ENCODE measurements at places on chromosomes 2 and 18.

GRCh38 chr2:99425022-99425421, 64.8 kb downstream of the REV1 start:
- DNase-seq: no peak

- no peak for DNase-seq
These were observed 7.1 kb downstream of the PKDCC start for GRCh38 chr2:42054714-42055430.

- no peak for DNase-seq
These were observed 3.4 kb upstream of the EVA1A start for GRCh38 chr2:75564026-75564688.

DNA sequence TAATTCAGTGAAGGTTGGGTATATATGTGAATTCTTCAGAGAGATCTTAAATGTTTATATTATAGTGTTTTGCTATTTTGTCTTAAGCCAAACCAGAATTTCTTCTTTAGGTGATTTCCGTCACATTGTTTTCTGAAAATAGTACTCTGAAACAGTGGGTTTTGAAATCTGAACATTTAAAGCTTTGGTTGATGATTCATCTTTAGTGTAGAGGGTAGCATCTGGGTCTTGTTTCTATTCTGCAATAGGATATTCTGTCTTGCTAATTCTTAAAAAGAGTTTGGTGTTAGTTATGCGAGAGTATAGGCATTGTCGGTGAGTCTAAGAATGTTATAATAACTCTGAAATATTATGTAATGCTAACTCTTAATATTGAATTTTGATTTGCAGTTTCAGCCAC, 69.6 kb upstream of the FAM237A start:
- DNase-seq: no peak

DNA sequence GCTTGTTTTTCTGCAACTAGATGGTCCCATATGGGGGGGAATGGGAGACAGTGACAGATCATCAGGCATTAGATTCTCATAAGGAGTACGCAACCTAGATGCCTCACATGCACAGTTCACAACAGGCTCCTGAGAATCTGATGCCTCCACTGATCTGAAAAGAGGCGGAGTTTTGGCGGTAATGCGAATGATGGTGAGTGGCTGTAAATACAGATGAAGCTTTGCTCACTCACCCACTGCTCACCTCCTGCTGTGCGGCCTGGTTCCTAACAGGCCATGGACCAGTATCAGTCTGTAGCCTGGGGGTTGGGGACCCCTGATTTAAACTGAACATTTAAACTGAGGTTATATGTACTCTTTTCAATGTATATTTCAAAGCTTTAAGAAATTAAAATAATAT, 40.7 kb downstream of the SOS1 start:
- no peak for DNase-seq

DNA sequence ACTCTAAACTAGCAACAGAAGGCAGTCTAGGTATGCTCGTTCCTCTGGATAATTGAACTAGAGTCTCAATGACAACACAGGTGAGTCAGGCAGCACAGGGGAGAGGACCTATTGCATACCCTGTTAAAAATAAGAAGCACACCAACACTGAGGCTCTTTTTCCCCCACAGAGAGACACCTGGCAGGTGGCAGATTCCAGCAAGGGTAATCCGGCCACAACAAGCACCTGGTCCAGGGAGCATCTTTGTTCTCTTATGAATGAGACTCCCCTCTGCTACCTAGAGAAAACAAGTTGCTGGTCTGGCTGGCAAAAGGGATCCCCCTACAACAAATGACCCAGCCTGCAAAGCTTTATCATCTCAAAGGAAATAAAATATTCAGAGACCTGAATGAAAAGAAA, 508.9 kb upstream of the POU3F3 start:
- no peak for DNase-seq

DNA sequence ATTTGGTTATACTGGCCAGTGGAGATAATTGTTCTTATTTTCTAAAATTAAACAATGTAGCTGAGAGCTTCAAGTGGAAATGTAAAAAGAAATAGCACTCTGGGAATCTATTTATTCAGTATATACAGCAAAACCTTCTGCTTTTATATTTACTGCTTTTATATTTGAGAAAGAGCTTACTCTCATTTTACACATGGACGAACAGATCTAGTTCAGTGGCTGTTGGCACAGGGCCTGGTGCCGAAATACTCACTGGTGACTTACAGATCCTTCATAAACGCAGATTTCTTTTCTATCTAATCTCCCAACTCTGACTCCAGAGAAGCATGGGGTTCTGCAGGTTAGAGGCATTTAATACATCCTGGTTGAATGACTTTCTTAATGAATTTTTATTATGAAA, 266.2 kb downstream of the ASXL3 start:
- DNase-seq: no peak

DNA sequence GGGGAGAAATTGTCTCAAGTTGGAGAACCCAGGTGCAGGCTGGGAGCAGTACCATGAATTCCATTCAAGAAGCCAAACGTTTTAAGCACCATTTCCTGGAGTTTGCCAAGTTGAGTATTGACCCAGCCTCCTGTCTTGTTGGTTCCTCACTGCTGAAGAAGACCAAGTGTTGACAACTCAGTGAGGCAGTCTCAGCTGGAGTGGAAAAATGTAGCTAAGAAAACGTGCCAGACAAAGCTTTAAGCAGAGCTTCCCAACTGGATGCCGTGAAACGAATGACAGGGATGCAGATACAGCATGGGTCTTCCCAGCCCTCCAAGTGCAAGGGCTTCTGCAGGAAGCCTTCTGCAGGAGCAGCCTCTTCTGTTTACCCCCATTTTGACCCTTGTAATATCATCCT, 778 bp upstream of the INPP1 start:
- no peak for DNase-seq

- no peak for DNase-seq
These were observed 4.4 kb downstream of the ADRA2B start for GRCh38 chr2:96111823-96112500.

- no peak for DNase-seq
These were observed 1.6 kb upstream of the ZNF385B start for GRCh38 chr2:179862898-179863458.

DNA sequence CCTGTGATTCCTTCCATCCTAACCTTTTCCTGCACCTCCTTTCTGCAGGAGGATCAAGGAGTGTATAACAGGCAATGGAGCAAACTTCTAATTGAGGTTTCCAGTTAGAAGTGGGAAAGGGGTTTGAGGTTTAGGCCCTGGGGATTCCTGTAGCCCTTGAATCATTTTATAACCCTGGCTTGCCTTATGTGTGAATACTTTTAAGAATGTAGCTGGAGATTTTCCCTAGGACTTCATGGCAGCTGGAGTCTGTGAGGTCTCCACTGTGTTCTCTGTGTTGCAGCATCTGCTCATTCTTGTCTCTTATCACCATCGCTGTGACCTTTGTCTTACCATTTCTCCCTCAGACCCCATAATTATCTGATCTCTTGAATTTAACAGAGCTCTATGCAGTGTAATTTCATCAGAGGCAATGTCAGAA, 370.2 kb upstream of the SLC14A2 start:
- no peak for DNase-seq

DNA sequence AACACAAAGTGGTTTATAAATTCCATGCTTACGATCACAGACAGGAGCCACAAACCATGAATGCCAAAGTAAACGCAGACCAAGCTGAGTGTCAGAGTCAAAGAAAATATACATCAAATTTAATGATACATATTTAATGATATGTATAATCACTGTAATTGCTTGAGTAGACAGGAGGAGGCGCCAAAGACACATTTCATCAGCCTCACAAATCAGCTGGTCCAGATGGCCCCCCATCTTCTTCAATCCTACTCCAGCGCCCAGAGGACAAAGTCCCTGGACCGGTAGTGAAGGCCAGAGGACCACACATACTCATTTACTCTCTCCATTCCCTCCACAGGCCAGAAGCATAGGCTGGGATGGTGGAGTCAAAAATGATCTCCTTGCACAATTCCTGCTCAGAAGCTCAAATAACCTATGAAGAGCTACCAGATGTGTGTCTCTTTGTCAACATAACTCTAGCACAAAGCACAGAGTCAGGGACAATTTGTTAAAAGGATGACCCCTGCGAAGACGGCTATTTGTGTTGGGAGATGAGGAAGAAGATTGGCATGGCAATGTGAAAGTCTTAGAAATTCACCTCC, 149.3 kb upstream of the PGAP1 start:
- no peak for DNase-seq

GRCh38 chr18:67776929-67777328, 260.4 kb upstream of the DSEL start:
- no peak for DNase-seq

DNA sequence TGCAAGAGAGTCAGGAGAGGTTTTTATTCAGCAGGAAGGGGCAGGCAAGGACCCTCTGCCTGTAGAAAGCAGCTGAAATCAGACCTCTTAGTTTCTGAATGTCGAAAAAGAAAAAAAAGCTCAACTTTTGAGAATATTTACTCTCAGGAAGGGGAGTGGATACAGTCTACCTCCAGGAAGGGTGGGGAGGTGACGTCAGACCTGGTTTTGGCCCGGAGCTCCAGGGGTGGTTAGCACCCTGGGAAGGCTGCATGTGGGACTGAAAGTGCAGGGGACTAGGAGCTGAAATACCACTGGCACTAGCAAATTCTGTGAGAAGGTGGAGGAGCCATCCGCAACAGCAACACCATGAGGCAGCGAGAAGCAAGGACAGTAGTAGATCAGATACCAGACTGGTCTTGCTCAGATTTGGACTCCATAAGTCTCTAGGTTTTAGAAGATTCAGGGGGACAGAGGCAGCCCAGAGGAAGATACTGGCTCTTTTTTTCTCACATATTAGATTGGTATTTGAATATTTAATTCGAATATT, 19.8 kb downstream of the MC2R start:
- no peak for DNase-seq

DNA sequence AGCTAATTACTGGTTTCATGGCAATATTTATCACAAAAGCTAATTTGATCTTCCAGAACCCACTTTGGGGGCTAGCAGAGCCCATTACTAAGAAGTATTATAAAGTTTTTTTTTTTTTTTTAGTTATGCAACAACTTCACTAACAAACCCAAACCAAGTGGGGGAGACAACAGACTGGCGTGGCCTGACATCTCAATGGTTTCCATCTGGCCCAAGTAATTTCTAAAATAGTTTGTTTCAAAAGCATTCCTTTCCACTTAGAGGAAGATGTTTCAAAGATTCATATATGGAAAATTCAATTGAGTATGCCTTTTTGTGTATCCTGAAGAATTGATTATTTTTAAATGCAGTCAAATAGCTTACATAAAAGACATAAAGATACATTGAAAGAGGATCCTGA, 367.1 kb downstream of the HRH4 start:
- no peak for DNase-seq

GRCh38 chr18:67705748-67706147, 189.2 kb upstream of the DSEL start:
- no peak for DNase-seq

GRCh38 chr2:104434318-104434792, 419.6 kb upstream of the POU3F3 start:
- no peak for DNase-seq

- no peak for DNase-seq
These were observed 266.6 kb downstream of the CYP26B1 start for GRCh38 chr2:71880846-71881610.

- DNase-seq: no peak
These were observed 3.7 kb downstream of the SP140L start for GRCh38 chr2:230330725-230331124.

DNA sequence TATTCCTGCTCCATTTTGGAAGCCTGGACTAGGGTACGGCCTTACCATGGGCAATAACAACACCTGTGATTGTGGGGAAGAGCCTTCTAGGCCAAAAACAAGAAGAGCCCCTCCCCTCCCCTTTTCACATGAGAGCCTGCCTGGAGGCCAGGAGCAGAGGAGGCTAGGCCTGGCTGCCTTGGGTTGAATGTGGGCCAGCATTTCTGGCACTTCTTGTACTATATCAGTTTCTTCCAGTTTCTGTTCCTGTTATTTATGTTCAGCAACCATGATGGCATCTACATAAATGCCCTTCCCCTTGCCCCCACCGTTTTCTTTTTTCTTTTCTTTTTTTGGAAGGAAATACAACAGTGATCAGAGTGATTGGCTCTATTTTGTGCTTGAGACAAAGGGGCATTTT, 58.4 kb downstream of the KCTD18 start:
- DNase-seq: no peak

GRCh38 chr2:48912110-48912509, 156.6 kb upstream of the LHCGR start:
- no peak for DNase-seq

- DNase-seq: no peak
These were observed 31.0 kb downstream of the PLEK start for GRCh38 chr2:68396093-68396492.

DNA sequence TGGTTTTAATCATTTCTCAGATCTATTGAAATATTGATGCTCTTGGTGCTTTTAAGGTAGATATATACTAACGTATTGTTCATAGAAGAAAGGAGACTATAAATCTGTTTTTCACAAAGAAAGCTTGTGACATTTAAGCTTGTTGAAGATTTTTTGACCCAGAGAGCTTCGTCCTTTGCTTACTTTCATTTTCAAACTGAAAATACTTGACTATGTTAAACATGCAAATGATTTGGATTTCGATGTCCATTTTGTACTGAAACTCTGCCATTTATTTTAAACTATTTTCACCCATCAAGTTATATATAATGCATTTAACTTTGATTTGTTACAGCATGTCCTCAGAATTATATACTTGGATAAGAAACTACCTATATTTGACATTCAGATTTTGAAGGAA, 85.2 kb downstream of the SLC4A10 start:
- DNase-seq: no peak

DNA sequence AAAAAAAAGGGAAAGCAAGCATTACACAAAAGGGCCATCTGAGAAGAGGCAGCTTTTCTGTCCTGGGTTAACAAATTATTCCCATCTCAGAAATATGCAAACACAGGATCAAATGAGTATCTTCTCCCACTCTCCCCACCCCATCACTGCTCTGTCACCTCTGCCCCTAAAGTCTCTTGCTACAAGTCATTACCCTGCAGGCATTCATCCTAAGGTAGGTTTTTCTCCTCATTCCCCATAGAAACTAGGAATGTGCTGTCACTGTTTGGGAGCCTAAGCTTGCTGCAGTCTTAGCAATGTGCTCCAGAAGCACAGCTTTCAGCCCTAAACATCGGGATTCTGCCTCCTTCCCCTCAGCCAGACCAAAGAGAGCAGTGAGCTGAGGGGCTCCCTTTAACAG, 3.6 kb downstream of the LRRTM1 start:
- no peak for DNase-seq

Data from CD4-positive, alpha-beta T cell treated with Interferon gamma for 1 hour (primary cell).